ENCODE measurements at places on chromosomes 4 and X.

DNA sequence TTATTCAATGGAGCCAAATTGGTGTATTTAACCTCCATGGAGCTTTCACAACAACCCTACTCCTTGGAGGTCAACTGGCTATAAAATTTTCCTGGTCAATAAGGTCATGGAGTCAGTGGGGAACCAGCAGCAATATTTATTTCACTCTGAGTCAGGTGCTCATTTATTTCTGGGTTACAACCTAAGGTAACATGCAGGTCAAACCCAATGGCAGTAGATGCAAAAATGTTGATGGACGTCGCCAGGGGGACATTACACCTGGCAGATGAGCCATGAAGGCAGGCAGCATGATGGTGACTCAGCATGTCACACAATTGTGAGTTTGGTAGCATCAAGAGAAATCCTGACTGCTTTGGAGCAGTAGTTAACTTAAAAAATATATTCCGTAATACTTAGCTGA lies 514.1 kb downstream of the IL15 start:
- no peak for DNase-seq

DNA sequence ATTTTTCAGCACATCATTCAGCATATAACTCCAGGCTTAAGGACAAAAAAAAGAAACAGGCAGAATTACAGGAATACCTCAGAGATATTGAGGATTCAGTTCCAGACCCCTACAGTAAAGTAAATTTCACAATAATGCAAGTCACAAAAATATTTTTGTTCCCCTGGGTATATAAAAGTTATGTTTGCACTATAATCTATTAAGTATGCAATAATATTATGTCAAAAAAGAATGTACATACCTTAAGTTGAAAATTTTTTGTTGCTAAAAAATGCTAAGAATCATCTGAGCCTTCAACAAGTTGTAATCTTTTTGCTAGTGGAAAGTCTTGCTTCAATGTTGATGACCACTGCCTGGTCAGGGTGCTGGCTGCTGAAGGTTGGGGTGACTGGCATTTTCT lies 2532.5 kb downstream of the ARAP2 start:
- DNase-seq = no peak

DNA sequence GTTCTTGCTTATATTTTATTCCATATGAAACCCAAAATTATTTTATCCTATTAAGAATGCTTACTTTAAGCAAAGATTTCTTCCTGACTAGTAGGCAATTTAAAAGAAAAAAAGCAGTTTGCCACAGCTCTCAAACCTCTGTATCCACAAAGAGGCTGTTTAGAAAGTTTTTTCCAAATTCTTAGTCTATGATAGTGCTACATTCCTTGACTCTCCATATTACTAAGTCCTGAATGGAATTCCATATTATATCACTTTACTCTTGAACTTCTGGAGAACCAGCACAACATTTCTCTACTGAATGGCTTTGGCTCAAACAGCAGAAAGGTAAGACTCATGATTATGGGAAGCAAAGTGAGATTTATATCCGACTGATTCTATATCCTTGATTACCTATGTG lies 8.3 kb downstream of the SLC10A6 start:
- no peak for DNase-seq

- no peak for DNase-seq
Observed at GRCh38 chr4:139503622-139504166, 49.8 kb downstream of the RAB33B start.

- no peak for DNase-seq
Observed at GRCh38 chr4:35106091-35106734, 1138.1 kb downstream of the ARAP2 start.

DNA sequence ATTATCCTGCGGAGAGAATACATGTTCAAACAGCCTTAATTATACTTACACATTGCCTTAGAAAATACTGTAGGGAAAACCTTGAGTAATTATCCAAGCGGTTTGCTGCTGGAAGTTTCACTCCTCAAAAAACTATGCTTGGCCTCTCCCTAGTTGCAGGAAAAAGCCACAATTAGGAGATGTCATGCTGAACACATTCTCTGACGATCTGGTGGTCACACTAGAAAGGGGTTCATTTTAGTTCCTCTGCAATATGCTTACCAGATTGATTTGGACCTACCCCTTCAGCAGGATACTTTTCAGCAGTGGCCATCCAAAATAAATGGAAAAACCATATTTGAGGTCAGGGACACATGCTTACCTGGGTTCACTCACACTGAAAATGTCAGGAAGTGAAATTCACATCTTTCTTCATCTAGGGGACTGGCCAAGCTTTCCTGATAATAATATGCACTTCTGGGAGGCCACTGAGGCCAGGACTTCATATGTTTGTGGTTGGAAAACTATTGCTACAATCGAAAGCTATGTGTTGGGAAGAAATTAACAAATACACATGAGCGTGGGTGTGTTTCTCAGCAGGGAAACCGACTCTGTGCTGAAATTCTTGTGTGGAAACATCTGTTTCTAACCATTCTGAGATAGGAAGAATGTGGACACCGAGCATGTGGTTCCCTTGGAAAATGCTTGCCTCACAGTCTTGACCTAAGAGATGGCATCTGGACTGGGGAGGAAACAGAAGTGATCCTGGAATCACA lies 68.8 kb downstream of the ATXN3L start:
- DNase-seq = no peak

DNA sequence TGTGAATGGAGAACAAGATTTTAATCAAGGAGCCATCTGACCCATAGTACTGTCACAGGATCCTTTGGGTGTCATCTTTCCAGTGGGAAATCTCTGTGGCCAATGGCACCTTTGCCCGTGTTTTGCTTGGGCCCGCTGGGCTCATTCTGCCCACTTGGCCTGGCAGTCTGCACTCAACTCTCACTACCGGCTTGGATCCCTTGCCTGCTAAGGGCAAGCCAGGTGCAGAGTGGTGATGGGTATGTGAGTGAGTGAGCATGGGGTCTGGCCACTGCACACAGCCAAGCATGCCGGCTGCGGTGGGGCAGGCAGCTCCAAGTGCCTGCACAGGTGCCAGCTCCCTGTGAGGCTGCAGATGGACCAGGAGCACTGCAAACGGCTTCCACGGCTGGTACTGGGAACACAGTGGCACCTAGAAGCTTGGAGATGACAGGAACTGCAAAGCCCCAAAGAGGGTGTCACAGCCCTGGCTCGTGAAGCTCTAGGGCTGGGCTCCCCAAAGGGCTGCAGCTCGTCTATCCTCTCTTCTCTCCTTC lies 454.5 kb downstream of the TMA16 start:
- DNase-seq = no peak

DNA sequence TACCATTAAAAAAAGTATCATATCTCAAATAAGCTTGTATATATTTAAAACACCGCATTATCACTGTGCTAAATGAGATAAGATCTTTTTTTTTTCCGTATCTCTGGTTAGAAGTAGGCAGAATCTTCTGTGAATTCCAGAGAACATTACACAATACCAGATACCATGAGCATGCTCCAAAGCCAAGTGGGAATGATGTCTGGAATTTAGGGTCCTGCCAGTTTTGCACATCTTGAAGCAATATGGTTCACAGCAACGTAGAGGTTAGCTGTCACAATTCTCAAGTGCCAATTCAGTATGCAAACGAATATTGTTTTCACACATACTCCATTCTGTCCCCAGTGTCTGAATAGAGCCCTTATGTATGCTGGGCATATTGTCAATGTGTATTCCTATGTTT lies 127.5 kb upstream of the NEIL3 start:
- no peak for DNase-seq

DNA sequence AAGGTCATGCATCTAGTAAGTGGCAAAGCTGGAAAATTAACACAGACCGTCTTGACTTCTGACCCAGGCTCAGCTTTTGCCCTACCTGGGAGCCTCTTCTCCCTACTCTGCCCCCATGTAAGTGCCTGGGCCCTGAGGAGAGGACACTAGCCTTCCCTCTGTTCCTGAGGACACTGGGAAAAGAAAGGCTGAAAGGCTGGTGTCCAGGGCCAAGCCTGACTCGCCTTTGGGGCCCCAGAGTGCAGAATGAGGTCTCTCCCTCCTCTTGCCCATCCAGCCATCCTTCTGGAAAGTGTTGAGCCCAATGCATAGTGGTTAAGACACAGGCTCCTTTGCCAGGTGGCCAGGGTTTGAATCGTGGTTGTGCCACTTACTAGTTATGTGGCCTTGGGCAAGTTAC lies 91.5 kb downstream of the PJA1 start:
- no peak for DNase-seq

- no peak for DNase-seq
Observed at GRCh38 chrX:112760697-112761096, 79.9 kb downstream of the AMOT start.

- DNase-seq = no peak
Observed at GRCh38 chrX:134388161-134389109, 71.5 kb upstream of the HPRT1 start.

DNA sequence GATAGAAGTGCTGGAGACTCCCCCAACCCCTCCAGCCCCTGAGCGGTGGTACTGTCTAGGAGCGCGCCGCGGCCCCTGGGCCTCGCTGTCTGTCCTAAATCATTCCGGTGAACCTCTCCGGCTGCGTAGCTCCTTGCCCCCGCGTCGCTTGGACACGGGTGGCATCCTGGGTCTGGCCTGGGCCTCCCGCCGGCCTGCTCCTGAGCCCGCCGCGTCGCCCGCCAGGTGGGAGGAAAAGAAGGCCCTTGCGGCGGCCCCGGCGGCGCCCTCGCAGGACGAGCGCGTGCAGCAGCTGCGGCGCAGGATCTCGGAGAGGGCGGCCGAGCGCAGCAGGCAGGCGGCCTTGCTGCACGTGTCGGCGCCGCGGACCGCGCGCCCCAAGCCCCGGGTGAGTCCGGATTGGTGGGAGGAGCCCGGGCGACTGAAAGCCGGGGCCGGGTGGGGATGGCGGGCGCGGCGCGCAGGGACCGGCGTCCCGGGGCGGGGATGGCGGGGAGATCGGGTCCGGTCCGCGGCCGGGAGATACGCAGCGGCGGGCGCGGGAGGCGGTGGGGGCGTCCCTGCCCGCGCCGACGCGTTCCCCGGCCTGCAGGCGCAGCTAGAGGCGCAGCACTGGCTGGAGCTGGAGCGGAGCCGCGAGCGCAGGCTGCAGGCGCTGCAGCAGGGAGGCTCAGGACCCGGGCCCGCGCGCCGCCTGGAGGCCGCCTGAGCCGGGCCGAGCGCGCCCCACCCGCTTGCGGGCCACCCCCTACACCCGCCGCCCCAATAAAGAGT lies 6.5 kb upstream of the RNF4 start:
- DNase-seq = peak; percentile 41

GRCh38 chrX:123223859-123224258 lies 39.8 kb downstream of the GRIA3 start:
- DNase-seq = no peak

- DNase-seq = no peak
Observed at GRCh38 chr4:94484818-94485217, 33.1 kb downstream of the PDLIM5 start.

DNA sequence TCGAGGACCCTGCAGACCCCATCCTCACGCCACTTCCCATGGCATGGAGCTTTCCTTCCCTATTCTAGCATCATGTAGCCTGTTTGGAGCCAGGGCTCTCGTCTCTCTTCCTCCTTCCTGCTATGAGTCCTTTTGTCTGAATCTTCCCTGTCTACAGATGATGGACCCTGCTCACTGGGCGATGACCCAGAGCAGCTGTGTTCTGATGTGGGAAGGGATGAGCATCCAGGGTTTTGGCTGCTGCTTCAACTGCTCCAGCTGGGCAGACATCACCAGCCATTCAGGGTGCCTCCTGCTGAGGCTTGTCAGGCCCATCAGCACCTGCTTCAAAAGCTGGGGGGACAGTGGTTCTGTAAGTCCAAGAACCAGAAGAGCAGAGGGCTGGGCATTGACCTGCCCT lies 3.2 kb upstream of the CCKAR start:
- no peak for DNase-seq
